ENCODE measurements at places on chromosomes 11 and 22.
A peak's percentile ranks its signal among the peaks of the same experiment; 100 is the strongest.

DNA sequence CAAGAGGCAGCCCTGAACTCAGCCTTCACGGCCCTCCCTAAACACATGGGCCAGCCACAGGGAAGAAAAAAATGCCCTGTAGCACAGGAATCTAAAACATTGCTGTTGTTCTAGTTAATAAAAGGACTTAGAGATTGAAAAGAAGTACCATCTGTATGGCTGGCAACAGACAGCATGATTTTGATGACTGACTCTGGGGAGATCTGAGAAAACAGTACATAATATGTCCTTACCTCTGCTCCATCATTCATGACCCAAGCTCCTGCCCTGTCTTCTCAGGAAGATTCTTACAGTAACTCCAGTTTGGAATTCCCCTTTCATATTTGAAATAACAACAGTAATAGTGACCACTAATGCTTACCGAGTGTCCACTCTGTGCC lies 244.2 kb downstream of the ETS1 start:
- DNase-seq: no peak

DNA sequence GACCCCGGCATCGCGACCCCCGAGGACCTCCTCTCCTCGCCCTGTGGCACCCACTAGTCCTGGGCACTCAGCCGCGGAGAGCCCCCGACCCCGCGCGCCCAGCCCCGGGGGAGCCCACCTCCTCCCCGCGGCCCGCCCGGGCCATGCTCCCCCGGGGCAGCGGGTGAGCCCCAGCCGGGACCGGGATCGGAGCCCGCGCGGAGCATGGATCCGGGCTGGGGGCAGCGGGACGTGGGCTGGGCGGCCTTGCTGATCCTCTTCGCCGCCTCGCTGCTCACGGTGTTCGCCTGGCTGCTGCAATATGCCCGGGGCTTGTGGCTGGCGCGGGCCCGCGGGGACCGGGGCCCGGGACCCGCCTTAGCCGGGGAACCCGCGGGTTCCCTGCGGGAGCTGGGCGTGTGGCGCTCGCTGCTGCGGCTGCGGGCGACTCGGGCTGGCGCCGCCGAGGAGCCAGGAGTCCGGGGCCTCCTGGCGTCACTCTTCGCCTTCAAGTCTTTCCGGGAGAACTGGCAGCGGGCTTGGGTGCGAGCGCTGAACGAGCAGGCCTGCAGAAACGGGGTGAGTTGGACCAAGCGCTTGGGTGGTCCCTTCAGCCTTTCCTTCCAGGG lies 498 bp downstream of the C2CD2L start:
- DNase-seq: no peak

GRCh38 chr22:45805413-45805812 lies 133.8 kb downstream of the ATXN10 start:
- DNase-seq: no peak

DNA sequence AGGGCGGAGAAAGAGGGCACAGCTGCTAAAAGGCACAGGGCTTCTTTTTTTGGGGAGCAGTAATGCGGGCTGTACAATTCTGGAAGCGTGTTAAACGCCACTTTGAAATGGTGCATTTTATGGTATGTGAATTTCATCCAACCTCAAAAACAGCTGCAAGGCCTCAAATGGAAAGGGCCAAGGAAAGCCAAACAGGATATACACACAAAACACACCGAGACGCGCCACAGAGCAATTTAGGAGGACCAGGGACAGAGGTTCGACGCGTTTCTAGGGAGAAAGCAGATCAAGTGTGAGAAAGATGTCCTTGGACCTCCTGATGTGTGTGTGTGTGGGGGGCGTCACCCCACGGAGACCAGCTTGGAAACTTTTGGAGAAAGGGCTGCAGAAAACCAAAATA lies 31.1 kb downstream of the TSPAN4 start:
- no peak for DNase-seq

DNA sequence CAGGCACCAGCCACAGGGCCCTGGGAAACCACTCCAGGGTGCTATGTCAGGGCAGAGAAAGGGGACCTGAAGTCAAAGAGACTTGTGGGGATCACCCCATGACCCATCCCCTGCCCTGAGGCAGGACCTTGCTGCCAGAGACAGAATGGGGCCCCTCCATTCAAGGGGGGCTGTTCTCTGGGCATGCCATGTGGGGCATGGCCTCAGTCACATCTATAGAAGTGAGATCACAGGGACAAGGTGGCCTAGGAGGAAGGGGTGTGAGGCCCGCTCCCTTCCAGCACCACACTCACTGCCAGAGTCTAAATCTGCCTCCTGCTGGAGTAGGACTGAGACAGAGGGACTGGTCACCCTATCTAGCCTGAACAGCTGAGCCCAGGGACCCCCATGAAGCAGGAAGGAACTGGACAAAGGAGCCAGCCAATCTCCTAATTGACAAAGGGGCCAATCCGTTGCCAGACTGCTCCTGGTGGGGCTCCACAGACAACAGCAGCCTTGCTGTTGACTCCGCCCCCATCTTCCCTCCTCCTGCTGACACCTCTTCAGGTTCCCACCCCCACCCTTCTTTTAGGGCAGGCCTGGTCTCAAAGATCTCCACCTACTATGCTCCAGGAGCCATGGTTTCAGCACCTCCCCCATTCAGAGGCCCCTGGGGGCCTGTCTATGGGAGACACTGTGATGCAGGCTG lies 26.0 kb downstream of the NEAT1 start:
- no peak for DNase-seq

- DNase-seq: no peak
These were observed 593.6 kb downstream of the ETS1 start for GRCh38 chr11:127993788-127994187.

DNA sequence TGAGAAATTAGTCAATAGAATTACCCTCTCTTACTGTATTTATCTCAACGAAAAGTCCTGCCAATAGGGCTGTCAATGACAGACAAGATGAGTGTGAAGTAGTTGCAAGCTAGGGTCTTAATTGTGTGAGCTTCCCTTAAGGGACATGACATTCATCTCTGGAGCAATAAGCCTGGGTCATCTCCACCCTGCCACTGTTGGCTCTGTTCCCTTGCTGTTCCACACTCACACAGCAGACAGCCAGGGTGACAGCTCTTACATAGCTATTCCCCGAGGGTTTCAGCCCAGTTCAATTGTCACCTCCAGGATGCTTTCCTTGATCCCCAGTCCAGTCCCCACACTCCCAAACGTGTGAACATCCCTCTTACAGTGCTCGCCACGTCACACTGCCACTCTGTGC lies 215.0 kb downstream of the NXPE2 start:
- no peak for DNase-seq

DNA sequence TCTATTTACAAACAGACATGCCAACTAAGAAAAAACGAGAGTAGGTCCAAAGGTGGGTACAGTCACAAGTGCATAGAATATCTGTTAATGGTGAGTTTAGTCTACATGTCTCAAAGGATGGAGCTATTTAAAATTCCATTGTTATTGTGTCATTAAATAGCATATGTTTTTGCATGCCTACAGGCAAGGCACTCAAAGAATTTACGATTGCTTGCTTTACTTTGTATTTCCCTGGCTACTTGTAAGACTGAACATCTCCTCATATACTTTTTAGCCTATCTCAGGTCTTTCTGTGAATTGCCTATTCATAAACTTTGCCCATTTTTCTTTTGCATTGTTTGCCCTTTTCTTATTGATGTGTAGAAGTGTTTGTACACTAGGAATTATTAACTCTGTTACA lies 39.7 kb downstream of the DEUP1 start:
- DNase-seq: no peak

DNA sequence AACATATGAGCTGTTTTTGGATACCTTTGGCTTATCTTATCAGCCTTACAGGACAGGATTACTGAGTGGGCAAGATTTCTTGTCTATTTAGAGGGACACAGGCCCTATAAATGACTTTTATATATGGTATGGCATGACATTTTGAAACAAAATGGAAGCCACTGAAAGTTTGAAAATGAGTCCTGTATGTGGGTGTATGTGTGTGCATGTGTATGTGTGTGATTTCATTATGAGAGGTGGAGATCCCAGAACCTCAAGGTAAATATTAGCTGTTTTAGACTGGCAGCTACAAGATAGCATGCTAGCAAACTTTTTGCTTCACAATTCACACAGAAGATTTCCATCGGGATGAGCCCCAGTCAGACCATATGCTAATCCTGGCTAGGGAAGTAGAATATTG lies 970.5 kb upstream of the CCDC90B start:
- no peak for DNase-seq

GRCh38 chr22:44597616-44598015 lies 99.6 kb upstream of the RTL6 start:
- DNase-seq: no peak

- DNase-seq: no peak
These were observed 42.6 kb downstream of the SLC22A12 start for GRCh38 chr11:64633555-64634159.

DNA sequence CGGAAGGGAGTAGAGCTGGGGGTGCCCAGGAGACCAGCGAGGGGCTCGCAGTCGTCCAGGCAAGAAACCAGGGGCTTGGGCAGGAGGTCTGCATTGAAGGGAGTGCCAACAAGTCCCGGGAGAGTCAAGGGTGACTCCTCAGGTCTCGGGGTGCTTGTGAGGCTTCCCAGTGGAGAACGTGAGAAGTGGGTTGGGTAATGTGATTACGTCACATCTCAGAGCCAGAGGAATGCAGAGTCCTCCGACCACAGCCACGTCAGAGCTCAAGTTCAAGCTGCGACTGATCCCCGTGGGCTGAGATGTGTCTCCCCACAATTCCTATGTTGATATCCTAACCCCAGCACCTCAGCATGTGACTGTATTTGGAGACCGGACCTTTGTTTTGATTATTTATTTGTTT lies 89.7 kb upstream of the SHANK2 start:
- no peak for DNase-seq

DNA sequence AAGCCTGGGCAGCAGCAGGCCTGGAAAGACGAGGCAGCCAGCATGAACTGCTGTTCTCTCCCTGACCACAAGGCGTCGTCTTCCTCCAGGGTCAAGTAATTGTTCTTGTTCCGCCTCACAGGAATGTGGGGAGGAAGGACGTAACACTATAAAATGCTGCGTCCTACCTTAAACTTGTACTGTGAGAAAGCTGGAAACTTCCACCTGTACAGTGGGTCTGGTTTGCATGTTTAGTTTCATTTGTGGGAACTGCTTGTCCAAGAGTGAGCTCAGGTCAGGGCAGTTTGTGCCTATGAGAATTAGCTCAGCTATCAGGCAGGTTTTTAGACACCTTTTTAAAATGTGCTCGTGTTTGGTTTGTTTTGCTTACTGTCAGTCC lies 55.2 kb downstream of the PANX1 start:
- no peak for DNase-seq

GRCh38 chr11:20459865-20460264 lies 72.3 kb downstream of the PRMT3 start:
- DNase-seq: no peak

- no peak for DNase-seq
These were observed 85.8 kb upstream of the E2F8 start for GRCh38 chr11:19326499-19326898.

DNA sequence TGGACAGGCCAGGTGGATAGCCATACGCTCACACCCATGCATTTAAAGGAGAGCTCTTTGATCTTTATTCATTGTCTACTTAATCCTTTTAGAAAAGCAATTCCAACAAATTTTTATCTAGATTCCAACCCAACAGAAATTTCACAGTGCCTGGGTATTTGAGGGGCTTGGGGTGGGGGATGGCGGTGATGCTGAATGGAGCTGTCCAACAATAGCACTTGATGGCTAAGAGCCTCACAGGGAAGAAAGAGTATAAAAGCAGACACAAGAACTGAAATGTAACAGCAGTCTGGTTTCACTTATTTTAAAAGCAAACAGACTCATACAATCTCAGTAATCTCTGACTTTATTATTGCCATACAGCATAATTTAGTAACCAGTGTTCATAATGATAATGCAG lies 101.8 kb upstream of the SORL1-AS1 start:
- DNase-seq: no peak

- DNase-seq: no peak
These were observed 784.9 kb upstream of the LUZP2 start for GRCh38 chr11:23711981-23712380.

GRCh38 chr22:48827268-48827846 lies 1000.3 kb downstream of the BRD1 start:
- no peak for DNase-seq

- no peak for DNase-seq
These were observed 129.1 kb downstream of the FCHSD2 start for GRCh38 chr11:73013021-73013420.

- peak; percentile 84 for DNase-seq
These were observed 152.4 kb upstream of the TTC12 start for GRCh38 chr11:113161711-113162591.

- DNase-seq: no peak
These were observed 15.0 kb downstream of the METTL15 start for GRCh38 chr11:28123151-28123581.

GRCh38 chr22:42174062-42174461 lies 43.5 kb upstream of the CYP2D6 start:
- DNase-seq: no peak

- no peak for DNase-seq
These were observed 12.3 kb downstream of the MB start for GRCh38 chr22:35604621-35605368.

- DNase-seq: no peak
These were observed 80.8 kb downstream of the TNRC6B start for GRCh38 chr22:40258501-40258915.

DNA sequence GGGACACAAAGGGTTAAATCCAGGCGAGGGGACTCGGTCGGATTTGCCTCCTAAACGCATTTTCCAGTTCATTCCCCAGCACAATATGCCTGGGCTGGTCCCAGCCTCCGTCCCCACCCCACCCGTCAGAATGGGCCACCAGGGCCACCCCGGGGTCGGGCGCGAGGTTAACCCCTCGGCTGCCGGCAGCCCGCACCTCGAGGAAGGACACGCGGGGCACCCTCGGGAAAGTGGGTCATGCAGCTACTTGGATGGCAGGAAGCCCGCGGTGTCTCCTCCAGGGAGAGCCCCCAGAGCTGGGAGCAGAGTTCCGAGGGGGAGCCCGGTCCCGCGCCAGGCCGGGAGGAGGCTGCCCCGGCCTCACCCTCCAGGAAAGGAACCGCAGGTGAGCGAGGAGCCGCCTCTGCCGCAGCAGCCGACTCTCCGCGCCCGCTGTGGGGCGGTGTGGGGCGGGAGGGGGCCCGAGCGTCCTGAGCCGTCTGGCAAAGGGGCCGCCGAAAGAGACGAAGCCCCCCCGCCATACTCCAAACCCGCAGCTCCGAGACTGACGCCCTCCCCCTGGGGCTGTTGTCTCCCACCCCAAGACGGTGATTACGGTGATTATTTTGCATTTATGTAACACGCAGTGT lies 1.4 kb downstream of the NECTIN1 start:
- DNase-seq: no peak

DNA sequence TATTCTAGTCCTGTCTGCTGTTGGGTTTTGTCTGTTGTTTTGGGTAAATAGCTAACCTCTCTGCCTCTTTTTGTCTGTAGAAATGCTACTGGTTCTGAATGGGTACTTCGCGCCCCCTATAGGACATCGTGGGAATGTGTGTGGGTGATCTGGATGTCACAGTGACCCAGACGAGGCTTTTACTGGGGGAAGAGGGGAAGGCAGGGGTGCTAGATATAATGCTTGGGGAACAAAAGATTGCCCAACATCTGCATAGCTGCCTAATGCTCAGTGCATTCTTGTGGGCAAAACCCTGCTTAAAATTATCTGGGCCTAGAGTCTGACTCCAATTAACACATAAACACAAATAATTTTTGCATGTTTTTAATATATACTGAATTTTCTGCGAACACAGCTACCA lies 57.7 kb downstream of the BMAL1 start:
- peak; percentile 1 for DNase-seq

Measured in cerebellar nuclear complex (tissue), 1 donor.